Stimulated activated CD8-positive, alpha-beta memory T cell treated with anti-CD3 and anti-CD28 coated beads, Interleukin-12 subunit alpha, Interleukin-12 subunit beta, amount 100 ng/mL, for 4 hours (primary cell): ENCODE measurements at places on chromosomes 6 and 20.

DNA sequence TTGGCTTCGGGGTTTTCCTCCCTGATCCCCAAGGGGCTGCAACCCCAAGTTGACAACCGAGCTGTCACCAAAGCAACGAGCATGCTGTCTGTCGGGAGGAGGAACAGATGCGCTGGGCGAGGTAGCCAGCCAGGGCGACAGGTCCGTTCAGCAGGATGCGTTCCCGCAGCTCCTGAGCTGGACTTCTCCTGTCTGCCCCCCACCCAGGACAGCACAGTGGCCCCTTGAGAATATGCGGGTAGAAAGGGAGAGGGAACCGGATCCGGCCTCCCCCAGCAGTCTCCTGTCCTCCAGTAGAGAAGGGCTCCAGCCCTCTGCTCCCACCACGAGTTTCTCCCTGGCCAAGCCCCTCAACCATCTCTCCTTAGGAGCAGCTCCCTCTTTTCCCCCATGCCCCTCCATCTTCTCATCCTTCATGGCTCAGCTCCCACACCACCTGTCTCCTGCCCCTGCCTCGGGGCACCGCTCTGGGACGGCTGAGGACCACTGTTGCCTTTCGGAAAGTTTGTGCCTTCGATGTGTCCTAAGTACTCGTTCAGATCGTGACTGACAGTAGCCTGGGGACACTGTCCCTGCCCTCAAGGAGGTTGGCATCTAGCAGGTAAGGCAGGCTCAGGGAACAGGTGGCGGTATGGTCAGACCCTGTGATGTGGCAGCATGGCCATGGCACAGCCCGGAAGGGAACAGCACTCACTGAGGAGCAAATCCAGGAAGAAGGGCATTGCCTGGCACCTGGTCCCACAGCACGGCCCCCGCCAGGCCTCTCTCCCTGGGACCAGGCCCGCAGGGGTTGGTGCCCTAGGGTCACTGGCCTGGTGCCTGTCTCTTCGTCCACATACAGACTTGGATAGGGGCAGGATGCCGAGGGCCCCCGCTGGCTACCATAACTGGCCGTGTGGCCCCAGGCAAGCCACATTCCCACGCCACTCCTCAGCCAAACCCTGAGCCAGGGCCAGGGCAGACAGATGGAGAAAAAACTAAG is 96.3 kb downstream of the ASXL1 start:
- no peak for DNase-seq

DNA sequence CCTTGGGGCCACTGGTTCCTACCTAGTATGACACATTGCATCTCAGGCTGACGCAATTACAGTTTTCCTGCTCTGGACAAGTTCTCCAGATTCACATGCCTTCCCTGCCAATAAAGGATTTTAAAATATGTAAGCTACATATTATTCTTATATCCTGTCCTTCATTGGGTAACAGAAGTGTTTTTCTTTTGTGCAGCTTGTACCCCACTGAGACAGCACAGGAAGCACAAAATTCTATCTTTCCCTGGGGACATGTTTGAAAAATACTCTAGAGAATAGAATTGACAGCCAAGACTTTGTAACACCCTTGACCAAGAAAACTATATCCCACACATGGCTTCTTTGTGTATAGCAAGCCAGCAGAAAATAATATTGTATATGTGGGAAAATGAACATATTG is 456.8 kb downstream of the MAFB start:
- no peak for DNase-seq

DNA sequence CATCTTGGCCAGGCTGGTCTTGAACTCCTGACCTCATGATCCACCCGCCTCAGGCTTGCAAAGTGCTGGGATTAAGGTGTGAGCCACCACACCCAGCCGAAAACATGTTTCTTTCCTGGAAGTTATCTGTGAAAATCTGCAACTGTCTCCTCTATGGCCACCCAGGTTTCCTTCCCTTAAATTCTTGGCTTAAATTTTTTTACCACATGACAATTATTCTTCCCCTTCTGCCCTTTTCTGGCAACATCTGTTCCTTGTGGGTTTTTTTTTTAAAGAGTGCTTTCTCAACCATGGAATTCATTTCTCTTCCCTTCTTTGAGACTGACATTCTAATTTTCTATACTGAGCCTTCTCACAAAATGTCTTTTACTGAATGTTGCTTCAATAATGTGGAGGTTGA is 59.6 kb downstream of the DOK5 start:
- DNase-seq: no peak

GRCh38 chr6:1315201-1315559 is 3.3 kb downstream of the FOXQ1 start:
- no peak for DNase-seq
